GM12878 (cell line): ENCODE measurements at places on chromosomes 3 and 15. TPM values are rescaled to one million over a fixed set of nuclear protein-coding genes. Genes with fewer than 3 reads are reported as not detected.

DNA sequence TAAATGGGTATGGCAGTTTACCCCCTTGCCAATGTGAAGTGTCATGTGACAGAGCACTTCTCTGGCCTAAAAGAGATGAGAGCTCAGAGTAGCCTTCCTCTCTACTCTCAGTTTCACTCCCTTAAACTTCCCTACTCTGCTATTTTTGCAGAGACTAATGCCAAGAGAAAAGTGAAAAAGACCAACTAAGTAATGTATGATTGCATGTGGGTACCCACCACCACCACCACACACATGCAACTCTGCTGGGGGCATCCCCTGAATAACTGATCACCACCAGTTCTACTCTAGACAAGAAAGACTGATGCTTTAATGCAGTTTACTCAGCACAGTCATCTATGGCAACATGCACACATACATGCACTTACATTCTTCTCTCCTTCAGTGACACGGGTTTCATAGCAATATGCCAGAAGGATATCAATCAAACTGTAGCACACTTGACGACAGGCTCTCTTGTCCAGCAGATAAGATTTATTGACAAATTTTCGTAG lies 31.3 kb downstream of the SHQ1 start:
- H3K27ac ChIP-seq: no peak overlapping the region; the same call in 1 of the 2 replicates
- H3K4me3 ChIP-seq: no peak overlapping the region
- no peaks in the 10 kb centered on the region for H3K36me3 ChIP-seq
- peaks cover 41% of the 10 kb centered on the region for H3K4me1 ChIP-seq
- no peaks in the 10 kb centered on the region for H3K27me3 ChIP-seq

DNA sequence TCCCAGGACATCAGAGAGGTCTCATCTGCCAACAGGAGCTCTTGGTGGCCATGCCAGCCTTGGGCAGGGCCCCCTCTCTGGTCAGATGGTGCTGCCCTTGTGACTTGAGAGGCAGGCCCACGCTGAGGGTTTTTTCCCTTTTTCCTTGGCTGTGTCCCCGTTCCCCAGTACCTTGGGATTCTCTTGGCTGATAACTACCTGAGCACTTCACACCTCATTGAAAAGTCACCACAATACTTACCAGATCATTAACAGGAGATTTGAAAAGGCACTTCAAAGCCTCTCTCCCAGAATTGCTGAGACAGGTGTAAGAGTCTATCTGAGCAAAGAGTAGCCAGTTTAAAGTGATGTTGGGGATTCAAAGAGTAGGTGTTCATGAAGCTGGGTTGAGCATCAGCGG lies 15.1 kb upstream of the TMEM158 start:
- no peak for DNase-seq
- H3K4me3 ChIP-seq: no peak overlapping the region
- H3K27ac ChIP-seq: no peak overlapping the region
- no peaks in the 10 kb centered on the region for H3K4me1 ChIP-seq
- no peaks in the 10 kb centered on the region for H3K36me3 ChIP-seq

GRCh38 chr15:85424154-85424553 lies 43.8 kb downstream of the AKAP13 start:
- no peak for DNase-seq
- no peaks in the 10 kb centered on the region for H3K27me3 ChIP-seq
- H3K4me3 ChIP-seq: no peak overlapping the region
- H3K36me3 ChIP-seq: no peaks in the 10 kb centered on the region

DNA sequence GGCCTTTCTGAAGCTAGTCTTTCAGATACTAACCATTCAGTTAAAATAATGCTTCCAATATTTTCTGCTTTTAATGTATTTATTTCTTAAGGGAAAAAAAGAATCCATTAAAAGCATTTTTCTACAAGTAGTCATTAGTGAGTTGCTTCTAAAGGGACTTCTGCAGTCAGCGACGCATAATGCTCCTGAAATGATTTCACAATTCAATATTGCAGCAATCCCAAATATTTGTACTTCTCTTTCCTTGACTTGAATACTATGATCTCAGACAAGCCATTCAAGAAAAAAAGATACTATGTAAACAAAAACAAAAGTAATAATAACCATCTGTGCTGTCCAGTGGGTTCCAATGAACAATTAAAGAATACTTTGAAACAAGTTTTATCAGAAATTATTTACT lies 681.0 kb downstream of the DIPK2A start:
- H3K36me3 ChIP-seq: no peaks in the 10 kb centered on the region
- no peak overlapping the region for H3K4me3 ChIP-seq
- H3K27me3 ChIP-seq: no peaks in the 10 kb centered on the region
- H3K4me1 ChIP-seq: no peaks in the 10 kb centered on the region
- H3K27ac ChIP-seq: no peak overlapping the region
- DNase-seq: no peak

DNA sequence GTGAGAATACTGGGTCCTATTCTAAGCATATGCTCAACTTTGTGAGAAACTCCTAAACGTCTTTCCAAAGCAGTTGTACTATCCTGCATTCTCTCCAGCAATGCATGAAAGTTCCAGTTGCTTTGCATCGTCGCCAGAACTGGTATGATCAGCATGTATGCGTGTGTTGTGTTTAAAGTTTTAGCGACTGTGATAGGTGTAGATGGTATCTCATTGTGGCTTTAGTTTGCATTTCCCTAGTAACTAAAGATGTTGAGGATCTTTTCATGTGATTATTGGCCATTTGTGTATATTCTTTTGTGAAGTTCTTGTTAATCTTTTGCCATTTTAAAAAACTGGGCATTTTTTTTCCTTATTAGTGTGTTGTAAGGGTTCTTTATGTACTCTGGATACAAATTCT lies 115.1 kb downstream of the SPATA16 start:
- no peaks in the 10 kb centered on the region for H3K36me3 ChIP-seq
- H3K4me1 ChIP-seq: no peaks in the 10 kb centered on the region
- DNase-seq: no peak
- H3K4me3 ChIP-seq: no peak overlapping the region

DNA sequence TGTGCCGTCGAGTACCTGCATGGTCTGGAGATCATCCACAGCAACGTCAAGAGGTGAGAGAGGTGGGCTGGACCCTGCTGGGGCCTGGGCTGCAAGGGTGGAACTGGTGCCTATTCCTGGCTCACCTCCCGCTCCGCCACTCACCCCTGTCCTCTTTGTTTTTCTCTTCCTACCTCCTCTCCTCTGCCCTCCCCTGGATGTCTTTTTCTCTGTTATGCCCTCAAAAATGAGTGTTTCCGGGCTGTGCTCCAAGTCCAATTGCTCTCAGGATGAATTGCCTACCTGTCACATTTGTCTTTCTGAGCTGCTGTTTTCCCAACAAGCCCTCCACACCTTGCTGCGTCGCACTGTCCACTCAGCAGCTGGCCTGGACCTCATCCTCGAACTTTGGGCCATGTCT lies 28.5 kb upstream of the TATDN2 start:
- H3K4me1 ChIP-seq: peaks cover 37% of the 10 kb centered on the region
- no peak overlapping the region for H3K27ac ChIP-seq
- DNase-seq: no peak
- no peak overlapping the region for H3K4me3 ChIP-seq

DNA sequence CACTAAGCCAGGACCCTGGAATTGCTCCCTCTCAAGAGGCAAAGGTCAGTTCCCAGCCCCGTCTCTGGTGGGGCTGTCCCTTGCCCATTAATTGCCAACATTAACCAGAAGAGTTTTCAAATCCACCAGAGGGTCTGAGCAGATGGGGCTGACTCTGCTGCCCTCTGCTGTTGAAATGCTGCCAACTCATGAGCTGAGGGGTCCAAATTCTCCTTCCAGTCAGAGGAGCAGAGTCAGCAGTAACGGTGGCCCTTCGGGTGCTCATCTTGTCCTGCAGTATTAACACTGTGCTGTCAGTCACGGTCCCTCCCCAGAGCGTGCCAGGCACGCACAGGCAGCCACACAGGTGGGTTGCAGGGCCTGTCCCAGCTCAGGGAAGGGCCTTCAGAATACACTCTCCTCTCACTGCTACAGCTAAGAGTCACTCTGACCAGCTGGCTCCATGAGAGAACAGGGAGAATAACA lies 10.7 kb upstream of the SPTBN5 start:
- no peaks in the 10 kb centered on the region for H3K27me3 ChIP-seq
- DNase-seq: peak; percentile 21
- H3K27ac ChIP-seq: no peak overlapping the region
- peaks cover 47% of the 10 kb centered on the region for H3K36me3 ChIP-seq
- H3K4me3 ChIP-seq: no peak overlapping the region

DNA sequence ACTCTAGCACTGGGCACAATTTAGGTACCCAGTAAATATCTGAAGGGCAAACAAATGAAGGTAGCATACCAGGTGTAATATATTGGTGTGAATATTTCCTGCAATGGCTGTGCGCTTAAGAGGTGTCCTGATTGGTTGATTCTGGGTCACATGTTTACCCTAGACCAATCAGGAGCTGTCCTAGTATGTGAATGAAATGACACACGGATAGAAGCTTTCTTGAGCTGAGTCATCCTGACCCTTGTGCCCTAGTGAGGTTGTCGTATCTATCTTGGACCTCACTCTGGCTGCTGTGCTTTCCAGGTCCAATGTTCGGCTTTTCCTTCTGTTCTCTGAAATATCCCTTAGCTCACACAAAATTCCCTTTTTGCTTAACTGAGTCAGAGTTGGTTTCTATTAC lies 58.1 kb upstream of the FOXP1 start:
- no peaks in the 10 kb centered on the region for H3K36me3 ChIP-seq
- no peak overlapping the region for H3K27ac ChIP-seq
- no peak overlapping the region for H3K4me3 ChIP-seq
- DNase-seq: peak; percentile 7
- H3K4me1 ChIP-seq: no peaks in the 10 kb centered on the region
- no peaks in the 10 kb centered on the region; the same call in none of the 2 replicates for H3K27me3 ChIP-seq

DNA sequence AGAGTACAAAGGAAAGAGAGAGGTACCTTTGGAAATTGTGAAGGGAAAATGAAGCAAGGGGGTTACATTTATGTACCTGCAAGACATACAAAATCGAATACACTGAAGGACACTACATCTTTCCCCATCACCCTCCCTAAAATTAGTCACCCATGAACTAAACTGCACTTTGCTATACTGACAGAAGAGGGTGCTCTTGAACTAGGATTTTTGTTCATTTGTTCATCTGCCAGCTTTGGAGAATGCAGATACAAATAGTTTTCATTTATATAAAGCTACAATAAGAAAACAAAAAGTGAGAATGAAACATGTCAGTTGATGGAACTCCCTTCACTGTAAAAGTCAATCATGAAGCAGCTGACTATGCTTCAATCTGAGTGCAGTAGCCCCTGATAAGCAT lies 55.7 kb downstream of the PCCB start:
- H3K36me3 ChIP-seq: no peaks in the 10 kb centered on the region; the same call in 1 of the 2 replicates
- no peaks in the 10 kb centered on the region for H3K4me1 ChIP-seq
- no peak overlapping the region for H3K27ac ChIP-seq
- no peak overlapping the region for H3K4me3 ChIP-seq

GRCh38 chr3:153285194-153285641 lies 123.2 kb downstream of the RAP2B start:
- no peak overlapping the region for H3K27ac ChIP-seq
- no peaks in the 10 kb centered on the region for H3K4me1 ChIP-seq
- H3K4me3 ChIP-seq: no peak overlapping the region
- H3K36me3 ChIP-seq: no peaks in the 10 kb centered on the region
- no peaks in the 10 kb centered on the region for H3K27me3 ChIP-seq

- H3K36me3 ChIP-seq: no peaks in the 10 kb centered on the region
- H3K4me1 ChIP-seq: no peaks in the 10 kb centered on the region
- no peak for DNase-seq
Measured at GRCh38 chr3:11238060-11238459, 34.1 kb upstream of the ATG7 start.

- no peak overlapping the region for H3K27ac ChIP-seq
- no peaks in the 10 kb centered on the region for H3K4me1 ChIP-seq
- no peak overlapping the region for H3K4me3 ChIP-seq
- H3K36me3 ChIP-seq: no peaks in the 10 kb centered on the region
- H3K27me3 ChIP-seq: no peaks in the 10 kb centered on the region
Measured at GRCh38 chr3:25372167-25372566, 55.9 kb upstream of the RARB start.

- no peak overlapping the region for H3K27ac ChIP-seq
- H3K27me3 ChIP-seq: peaks cover 1% of the 10 kb centered on the region
- no peak overlapping the region for H3K4me3 ChIP-seq
- no peaks in the 10 kb centered on the region for H3K36me3 ChIP-seq
Measured at GRCh38 chr15:82916161-82916952, 36.2 kb downstream of the HOMER2 start.

GRCh38 chr15:100930306-100930848 lies 11.2 kb downstream of the LRRK1 start:
- peaks cover 13% of the 10 kb centered on the region for H3K36me3 ChIP-seq
- DNase-seq: no peak
- peaks cover 81% of the 10 kb centered on the region for H3K4me1 ChIP-seq
- 0 out of 2 replicates have a peak overlapping the region, but pooled peaks have one; percentile 16 for H3K4me3 ChIP-seq
- H3K27me3 ChIP-seq: no peaks in the 10 kb centered on the region

- H3K27ac ChIP-seq: no peak overlapping the region
- no peak overlapping the region for H3K4me3 ChIP-seq
- DNase-seq: no peak
- no peaks in the 10 kb centered on the region for H3K27me3 ChIP-seq
- no peaks in the 10 kb centered on the region for H3K4me1 ChIP-seq
- no peaks in the 10 kb centered on the region for H3K36me3 ChIP-seq
Measured at GRCh38 chr3:168427835-168428475, 332.2 kb upstream of the GOLIM4 start.

- H3K27me3 ChIP-seq: no peaks in the 10 kb centered on the region
- H3K36me3 ChIP-seq: no peaks in the 10 kb centered on the region; the same call in none of the 2 replicates
- no peak for DNase-seq
- no peaks in the 10 kb centered on the region for H3K4me1 ChIP-seq
- H3K4me3 ChIP-seq: no peak overlapping the region
Measured at GRCh38 chr3:72058493-72059081, 273.6 kb upstream of the PROK2 start.

Gene LIPH
- total RNA-seq: 8.8 and 9.1 TPM in 2 replicates

Gene C3orf62
- 4.5 and 7.1 TPM in 2 replicates for total RNA-seq

Gene FBXW12
- total RNA-seq: 0.15 TPM in 1 of 2 replicates, not detected in the other

Gene EHHADH
- 6.8 and 7.7 TPM in 2 replicates for total RNA-seq

Gene MUC13
- total RNA-seq: 0.80 and 0.92 TPM in 2 replicates

Gene FBLN2
- 0.27 and 0.41 TPM in 2 replicates for total RNA-seq
